GM06990 (cell line): ENCODE measurements at places on chromosomes 6 and 20.

DNA sequence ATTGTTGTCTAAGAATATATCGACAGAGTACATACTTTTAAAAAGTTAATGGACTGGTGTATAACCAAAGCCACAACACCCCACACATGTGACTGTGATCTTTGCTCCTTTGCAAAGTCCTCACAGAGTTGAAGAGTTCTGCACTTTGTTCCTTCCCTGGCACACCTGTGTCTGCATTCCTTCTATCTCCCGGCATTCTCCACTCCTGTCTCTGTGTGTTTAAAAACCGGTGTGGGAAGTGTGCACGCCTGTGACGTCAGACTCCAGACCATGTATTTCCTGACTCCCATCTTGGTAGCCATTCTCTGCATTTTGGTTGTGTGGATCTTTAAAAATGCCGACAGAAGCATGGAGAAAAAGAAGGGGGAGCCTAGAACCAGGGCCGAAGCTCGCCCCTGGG, at the start of gene IYD:
Gene IYD, plus strand, starts transcription at position 251 of the 400 bp plus-strand sequence. Its CDS starts 20 bp downstream, at position 271.
- DNase-seq: no peak

DNA sequence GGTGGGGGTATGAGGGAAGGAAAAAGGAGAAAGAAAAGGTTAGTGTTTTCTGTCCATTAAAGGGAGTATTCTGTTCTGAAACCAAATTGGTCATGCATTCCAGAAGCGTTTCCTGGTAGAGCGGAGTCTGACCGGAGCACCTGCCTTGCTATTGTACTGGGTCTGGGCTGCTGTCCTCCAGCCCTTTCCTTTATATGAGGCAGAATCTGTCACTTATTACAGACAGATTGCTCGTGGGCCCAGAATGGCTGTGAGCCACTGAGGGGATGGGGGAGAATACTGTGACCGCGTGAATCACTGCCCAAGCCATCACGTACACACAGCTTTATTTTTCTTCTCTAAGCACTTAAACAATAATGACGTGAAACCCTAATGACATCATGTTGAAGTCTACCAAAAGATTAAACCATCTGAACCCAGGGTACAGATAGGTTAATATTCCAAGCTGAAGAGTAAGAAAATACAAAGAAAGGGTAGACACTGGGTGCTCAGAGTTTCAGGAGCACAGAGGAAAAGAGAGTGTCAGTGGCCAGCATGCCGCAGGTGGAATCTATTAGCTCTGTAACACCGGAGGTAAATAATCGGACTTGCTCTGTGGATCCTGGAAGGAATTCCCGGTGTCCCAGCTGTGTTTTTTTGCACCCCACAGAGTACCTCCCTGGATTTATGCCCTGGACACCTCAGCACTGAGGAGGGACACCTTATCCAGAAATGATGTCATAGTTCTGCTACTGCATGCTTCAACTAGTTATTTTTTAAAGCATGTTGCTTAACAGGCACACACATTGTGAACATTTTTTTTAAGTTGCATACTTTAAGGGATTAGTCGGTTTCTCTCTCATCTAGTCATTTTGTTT, 573.3 kb downstream of the PKHD1 start:
- no peak for DNase-seq

DNA sequence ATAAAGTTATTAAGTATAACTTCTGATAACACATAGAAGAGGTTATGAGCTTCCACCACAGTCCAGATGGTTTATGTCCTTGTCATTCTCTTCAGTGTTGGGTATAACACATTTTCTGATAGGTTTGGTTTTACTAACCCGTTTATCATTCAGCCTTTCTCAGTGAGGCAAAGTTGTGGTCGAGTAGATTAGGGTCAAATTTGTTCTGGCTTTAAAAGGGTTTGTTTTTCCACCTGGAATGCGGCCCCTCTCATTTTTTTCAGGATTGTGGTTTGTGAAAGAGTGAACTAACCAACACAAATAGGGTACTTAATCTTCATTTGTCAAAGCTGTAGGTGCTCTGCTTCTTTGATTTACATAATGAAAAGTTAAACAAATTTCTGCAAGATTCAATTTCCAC, 204.2 kb upstream of the ASCC3 start:
- no peak for DNase-seq

- no peak for DNase-seq
Observed at GRCh38 chr6:73264446-73264845, 1.4 kb upstream of the KHDC1 start.

- DNase-seq: no peak
Observed at GRCh38 chr6:40409716-40410397, 177.3 kb downstream of the LRFN2 start.

- DNase-seq: no peak
Observed at GRCh38 chr20:20411836-20412235, 43.9 kb downstream of the INSM1 start.

DNA sequence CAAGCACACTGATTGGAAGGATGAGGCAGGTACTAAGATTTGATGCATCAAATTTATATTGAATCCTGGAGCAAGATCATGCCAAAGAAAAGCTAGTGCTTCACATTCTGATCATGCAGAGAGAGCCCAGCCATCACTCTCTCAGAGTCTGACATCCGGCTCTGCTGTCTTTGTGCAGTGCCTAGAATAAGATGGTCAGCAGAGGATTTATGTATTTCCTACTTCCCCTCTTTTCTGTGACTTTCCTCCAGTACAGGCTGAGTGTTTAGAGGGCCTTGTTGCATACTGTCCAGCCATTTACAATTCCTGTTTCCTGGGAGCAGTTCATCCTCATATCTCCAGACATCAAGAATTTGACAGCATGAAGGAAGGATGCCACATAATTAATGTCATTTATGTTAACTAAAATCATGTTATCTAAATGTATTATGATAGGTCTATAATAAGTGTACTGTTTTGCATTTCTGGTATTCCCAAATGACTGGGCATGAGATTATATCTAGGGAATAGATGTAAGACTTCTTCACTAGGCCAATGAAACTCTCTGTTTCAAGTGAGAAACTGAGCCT, 167.6 kb downstream of the EPM2A start:
- DNase-seq: no peak

GRCh38 chr6:131225127-131225526, 89.9 kb downstream of the AKAP7 start:
- no peak for DNase-seq

- no peak for DNase-seq
Observed at GRCh38 chr6:24125980-24126379, at the start of gene NRSN1. NRSN1 (plus strand) TSS chr6:24126215; CDS start chr6:24134328, 8,113 bp downstream.

GRCh38 chr20:57483287-57484050, 41.5 kb downstream of the CTCFL start:
- DNase-seq: peak; percentile 50

DNA sequence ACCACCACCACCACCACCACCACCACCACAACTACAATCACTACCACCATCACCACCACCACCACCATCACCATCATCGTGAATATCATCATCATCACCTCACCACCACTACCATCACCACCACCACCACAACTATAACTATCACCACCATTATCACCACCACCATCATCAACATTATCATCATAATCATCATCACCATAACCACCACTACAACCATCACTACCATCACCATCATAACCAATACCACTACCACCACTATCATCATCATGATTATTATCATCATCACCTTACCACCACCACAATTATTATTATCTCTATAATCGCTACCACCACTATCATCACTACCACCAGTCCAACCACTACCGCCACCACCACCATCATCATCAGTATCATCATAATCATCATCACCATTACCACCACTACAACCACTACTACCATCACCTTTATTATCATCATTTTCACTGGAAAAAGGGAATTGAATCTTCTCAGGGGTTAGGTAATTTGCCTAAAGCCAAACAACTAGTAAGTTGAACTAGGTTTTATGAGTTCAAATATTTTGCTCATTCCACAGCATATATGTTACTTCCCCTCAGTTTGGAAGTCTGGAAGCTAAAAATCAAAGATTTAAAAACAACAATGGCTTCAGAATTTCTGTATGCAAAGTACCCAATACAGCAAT, 8.3 kb downstream of the RIPOR2 start:
- no peak for DNase-seq

DNA sequence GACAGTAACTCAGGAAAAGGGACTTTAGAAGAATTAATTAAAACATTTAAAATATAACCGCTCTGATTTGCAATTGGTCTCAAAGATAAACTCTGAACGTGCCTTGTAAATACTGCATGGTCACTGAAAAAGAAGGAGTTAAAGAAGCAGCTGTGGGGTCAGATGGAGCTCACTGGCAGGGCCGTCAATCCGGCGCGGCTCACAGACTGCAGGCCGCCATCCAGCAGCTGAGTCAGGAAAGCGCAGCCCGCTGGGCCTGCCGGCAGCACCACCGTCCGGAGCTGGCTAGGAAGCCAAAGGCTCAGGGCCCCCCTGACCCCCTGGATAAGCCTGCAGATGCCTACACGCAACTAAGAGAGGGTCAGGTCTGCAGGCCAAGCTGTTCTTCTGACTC, 54.2 kb upstream of the FRMD1 start:
- no peak for DNase-seq

GRCh38 chr6:105091140-105091829, 88.5 kb downstream of the POPDC3 start:
- no peak for DNase-seq

DNA sequence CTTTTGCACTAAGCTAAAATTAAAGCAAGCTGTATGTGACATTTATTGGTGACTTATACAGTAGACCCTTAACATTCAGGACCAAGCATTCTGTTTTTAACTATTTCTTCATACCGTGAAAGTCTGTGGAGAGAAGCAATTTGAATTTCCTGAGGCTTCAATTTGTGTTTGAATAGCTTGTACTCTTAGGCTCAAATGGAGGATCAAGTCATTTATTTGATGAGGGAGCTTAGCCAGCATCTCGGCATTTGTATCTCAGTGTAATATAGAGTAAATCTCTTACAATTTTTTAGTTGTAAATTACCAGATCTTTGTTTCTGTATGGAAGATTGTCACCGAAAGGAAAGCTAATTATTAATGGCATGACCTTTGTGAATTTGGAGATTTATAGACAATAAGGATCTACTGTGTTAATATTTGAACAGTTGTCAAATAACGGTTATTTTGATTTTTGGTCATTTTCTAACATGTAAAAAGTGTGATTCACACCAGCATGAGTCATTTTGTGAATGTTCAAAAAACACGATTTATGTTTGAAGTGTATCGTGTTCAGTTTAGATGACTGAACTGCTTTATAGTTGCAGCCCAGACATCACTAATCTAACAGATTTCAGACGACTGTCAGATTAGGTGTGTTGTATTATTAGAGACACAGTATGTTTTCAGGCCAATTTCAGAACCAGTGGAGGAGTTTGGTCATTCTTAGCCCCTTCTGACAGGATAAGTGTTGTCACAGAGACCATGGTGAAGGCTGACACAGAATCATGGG, 332.9 kb downstream of the CDKAL1 start:
- no peak for DNase-seq

DNA sequence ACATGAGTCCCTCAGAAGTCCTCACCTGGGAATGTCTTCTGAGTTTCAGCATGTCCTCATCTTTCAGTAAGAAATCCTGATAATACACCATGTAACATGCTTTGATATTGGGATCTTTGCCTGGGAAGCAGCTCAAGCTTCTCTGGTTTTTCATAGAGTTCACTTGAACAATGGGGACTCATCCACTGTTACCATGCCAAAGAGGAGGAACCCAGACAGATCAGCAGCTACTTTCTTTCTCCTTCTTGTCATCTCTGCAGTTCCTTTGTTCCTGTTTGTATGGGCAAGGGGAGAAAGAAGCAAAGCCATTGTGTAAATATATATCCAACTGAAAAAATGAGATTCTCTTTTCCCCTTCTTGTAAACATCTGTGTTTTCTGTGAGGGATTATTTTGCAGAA, 450.6 kb upstream of the HS3ST5 start:
- no peak for DNase-seq

DNA sequence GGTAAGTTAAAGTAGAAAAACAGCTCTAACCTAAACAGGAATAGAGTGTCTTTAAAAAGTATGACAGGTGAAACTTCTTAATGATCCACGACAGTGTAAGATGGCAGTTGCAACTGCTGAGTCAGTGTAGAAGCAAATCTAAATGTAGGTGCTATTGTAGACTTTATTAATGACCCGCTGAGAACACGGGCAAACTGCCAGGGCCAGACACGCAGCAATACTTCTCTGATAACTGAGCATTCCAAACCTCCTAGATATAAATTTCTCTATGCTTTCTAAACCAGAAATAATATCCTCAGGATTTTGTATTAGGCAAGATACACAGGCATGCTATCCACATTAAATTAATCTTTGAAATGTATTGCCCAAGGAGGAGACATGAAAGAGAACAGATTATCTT, 1076.4 kb downstream of the HACE1 start:
- no peak for DNase-seq

DNA sequence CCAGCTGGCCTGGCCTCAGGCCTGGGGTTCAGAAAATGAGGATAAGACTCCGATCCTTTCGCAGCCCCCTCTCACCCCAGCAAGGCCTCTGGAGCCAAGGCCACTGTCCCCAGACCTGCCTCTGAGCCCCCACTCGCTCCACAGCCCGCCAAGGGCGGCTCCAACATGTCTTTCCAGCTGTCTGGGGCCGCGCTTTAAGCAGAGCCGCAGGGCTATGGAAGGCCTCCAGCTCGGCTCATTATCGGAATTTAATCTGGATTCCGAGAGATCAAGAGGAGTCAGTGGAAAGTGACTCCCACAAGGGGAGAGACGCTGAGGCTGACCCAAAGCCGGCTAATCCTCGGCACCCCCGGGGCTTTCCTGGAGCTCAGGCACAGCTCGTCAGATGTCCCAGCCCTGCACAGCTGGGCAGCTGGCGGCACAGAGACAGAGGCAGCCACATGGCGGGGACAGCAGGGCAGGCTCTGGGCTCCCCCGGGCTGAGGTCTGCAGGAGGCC, 41.8 kb downstream of the BMP7 start:
- no peak for DNase-seq

GRCh38 chr6:48630511-48630910, 519.5 kb upstream of the PTCHD4 start:
- DNase-seq: no peak

GRCh38 chr20:24853916-24854315, 95.2 kb upstream of the CST7 start:
- DNase-seq: no peak

GRCh38 chr6:52570291-52570700, 6.6 kb downstream of the TRAM2 start:
- DNase-seq: no peak

DNA sequence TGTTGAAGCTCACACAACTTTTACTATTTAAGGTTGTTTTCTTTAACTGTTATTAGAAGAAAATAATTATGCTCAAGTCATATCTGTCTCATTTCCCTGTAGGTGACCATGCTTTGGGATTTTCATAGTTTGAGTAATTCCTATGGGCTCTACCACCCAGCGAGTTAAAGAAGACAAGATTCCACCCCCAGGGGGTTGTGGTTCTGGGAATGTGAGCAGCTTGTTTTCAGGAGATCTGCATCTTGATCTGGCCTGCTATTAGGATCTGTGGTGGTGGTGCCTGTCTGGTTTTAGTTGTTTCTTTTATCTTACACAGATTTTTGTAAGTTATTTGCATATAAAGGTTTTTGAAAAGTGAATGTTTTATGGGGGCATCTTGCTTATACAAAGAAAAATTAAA, 20.2 kb upstream of the REV3L start:
- no peak for DNase-seq

GRCh38 chr6:51927450-51927849, 160.0 kb downstream of the PKHD1 start:
- DNase-seq: no peak

- peak; percentile 80 for DNase-seq
Observed at GRCh38 chr6:42777126-42777822, 4.6 kb upstream of the BICRAL start.
